Panc1 (cell line): ENCODE measurements at places on chromosomes 7 and 10. TPM values are rescaled to one million over a fixed set of nuclear protein-coding genes. Genes with fewer than 3 reads are reported as not detected.

DNA sequence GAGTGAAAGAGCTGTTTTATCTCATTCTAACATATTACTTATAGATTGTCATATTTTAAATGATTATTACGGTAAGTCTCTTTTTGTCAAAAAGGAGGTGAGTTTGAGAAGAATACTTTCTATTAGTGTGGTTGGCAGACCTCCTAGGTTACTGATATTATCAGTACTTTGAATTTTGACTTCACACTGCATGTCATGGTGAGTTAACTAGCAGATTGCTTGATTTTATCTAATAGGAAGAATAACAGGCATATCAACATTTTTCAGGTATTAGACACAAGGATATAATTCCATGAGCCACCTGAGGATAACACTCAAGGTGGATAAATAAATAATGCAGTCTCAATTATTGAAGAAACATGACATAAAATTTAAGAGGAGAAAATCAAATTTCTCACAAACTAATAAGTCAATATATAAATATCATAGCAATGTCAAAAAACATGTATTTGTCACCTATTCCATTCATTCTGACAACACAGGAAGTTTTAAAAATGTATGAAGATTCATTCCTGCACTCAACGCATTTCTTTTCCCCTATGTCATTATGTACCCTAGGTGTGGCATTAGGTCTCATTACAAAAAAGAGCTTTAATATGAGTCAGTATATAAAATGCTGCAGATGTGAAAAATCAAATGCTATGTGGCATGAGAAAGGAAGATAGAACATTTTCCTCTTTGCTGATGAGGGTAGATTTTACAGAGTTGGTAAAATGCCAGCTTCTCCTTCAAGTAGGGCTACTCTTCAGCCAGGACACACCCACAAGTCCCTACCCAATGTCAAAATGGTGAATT is 1621.6 kb downstream of the REEP3 start:
- H3K4me1 ChIP-seq: no peaks in the 10 kb centered on the region
- H3K27me3 ChIP-seq: no peaks in the 10 kb centered on the region
- H3K36me3 ChIP-seq: no peaks in the 10 kb centered on the region
- no peak for DNase-seq
- H3K4me3 ChIP-seq: no peak overlapping the region
- H3K27ac ChIP-seq: no peak overlapping the region

GRCh38 chr7:21966271-21966670 is 20.6 kb upstream of the CDCA7L start:
- no peak for DNase-seq
- H3K4me1 ChIP-seq: no peaks in the 10 kb centered on the region
- no peaks in the 10 kb centered on the region for H3K36me3 ChIP-seq
- H3K4me3 ChIP-seq: no peak overlapping the region
- no peaks in the 10 kb centered on the region for H3K27me3 ChIP-seq
- H3K27ac ChIP-seq: no peak overlapping the region

DNA sequence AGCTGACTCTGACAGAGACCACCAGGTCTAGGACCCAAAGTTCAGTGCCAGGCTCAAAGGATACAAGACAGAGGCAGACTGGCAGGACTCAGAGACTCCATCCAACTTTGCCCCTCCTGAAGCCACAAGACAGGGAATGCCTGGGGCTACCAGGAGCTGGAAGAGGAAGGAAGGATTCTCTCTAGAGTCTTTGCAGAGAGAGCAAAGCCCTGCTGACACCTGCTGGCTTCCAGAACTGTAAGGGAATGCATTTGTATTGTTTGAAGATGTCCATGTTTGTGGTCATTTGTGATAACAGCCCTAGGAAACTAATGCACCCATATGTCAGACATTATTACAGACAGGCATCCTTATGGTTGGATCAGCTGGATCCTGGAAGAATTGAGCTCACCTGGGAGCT is 132.3 kb upstream of the C7orf33 start:
- DNase-seq: no peak
- H3K4me1 ChIP-seq: no peaks in the 10 kb centered on the region
- no peak overlapping the region for H3K27ac ChIP-seq
- H3K36me3 ChIP-seq: no peaks in the 10 kb centered on the region
- H3K4me3 ChIP-seq: no peak overlapping the region
- no peaks in the 10 kb centered on the region for H3K27me3 ChIP-seq

Gene GRM3
- not detected for total RNA-seq

DNA sequence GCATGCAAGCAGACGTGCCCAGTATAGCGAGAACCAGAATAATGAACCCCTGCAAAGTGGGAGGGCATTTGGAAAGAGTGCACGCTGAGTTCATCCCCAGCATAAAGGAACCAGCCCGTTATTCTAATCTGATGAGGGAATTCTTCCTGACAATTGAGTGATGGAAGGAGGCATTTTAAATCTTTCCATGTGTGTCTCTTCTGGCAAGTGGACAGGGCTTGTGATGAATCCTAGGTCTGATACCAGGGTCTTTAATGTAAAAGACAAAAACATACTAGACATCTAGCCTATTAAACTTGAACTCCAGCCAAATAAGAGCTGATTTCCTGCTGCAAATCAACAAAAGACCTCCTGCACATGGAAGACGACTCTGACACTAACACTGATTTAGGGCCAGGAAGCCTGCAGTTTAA is 301.2 kb downstream of the DPP6 start:
- no peak overlapping the region for H3K27ac ChIP-seq
- H3K27me3 ChIP-seq: no peaks in the 10 kb centered on the region
- H3K36me3 ChIP-seq: no peaks in the 10 kb centered on the region
- H3K4me1 ChIP-seq: no peaks in the 10 kb centered on the region
- DNase-seq: no peak
- no peak overlapping the region for H3K4me3 ChIP-seq

DNA sequence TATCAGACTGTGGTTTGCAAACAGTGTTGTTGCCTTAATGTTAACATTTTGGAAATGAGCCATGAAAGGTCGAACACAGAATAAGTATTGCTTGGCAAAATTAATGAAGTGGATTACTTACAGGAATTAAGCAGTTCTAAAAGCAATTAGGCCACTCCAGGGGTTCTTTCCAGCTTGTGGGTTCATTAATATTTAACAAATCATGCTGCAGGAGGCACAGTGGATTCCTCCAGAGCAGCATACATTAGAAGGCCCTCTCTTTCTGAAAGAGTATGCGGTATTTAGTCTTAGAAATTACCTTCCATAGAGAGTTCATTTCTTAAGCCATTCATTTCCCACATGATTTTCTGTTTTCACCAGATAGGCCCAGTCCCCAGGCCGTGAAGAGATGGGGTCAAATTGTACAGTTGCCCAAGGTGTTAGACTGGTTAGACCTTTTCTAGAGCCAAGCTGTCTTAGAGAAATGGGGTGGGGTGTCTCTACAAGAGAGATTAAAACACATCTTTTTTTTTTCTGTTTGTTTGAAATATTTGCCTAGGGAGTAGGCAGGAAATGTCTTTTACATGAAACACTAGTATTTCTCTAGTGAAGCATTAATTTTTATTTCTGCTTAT is 40.0 kb upstream of the AGR3 start:
- DNase-seq: no peak
- no peaks in the 10 kb centered on the region for H3K4me1 ChIP-seq
- no peaks in the 10 kb centered on the region for H3K36me3 ChIP-seq
- H3K27me3 ChIP-seq: no peaks in the 10 kb centered on the region

Gene ERV3-1
- 23.1 TPM for total RNA-seq

DNA sequence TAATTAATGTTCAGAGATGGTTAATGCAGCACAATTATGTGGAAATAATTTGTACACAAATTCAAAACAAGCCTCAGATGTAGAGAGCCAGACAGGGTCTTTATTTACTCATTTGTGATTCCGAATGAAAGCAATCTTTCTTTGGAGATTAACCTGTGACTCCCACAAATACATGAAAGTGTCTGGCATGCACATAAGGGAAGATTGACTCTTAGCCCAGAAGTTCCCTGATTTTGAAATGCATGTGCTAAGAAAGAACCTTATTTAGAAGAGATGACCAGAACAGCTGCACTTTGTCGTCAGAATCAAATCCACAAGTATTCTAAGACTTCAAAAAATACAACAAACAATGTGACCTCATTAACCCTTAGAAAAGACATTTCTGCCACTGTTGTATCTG is 45.1 kb downstream of the RNLS start:
- H3K36me3 ChIP-seq: no peaks in the 10 kb centered on the region
- peaks cover 4% of the 10 kb centered on the region; the same call in 1 of the 2 replicates for H3K4me1 ChIP-seq
- no peak for DNase-seq

- H3K27me3 ChIP-seq: no peaks in the 10 kb centered on the region
- H3K4me3 ChIP-seq: 0 out of 2 replicates have a peak overlapping the region, but pooled peaks have one; percentile 4
- H3K27ac ChIP-seq: peak overlapping the region; percentile 96
- H3K36me3 ChIP-seq: no peaks in the 10 kb centered on the region; the same call in 1 of the 2 replicates
- H3K4me1 ChIP-seq: peaks cover 68% of the 10 kb centered on the region
- DNase-seq: no peak
Observed at GRCh38 chr10:33291053-33291592, 43.3 kb downstream of the NRP1 start.

DNA sequence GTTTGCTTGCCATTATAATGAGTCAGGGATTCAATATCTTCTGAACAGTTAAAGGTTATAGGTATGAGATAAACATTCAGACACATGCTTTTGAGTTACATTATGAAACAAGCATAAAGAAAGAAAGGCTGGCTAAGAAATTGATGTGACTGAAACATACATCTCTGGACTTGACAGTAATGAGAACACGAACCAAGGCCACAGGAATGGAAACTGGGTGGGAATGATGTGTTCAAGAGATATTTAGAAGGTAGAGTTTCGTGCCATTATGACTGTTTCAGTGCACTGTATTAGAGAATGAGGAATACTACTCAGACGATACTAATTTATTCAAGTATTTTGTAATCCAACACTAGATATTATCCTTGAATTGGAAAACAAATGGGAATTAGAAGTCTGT is 332.1 kb upstream of the MAGI2 start:
- no peak overlapping the region for H3K4me3 ChIP-seq
- H3K36me3 ChIP-seq: no peaks in the 10 kb centered on the region
- H3K4me1 ChIP-seq: no peaks in the 10 kb centered on the region
- no peak overlapping the region for H3K27ac ChIP-seq

- H3K27ac ChIP-seq: no peak overlapping the region
- H3K4me1 ChIP-seq: no peaks in the 10 kb centered on the region
- no peaks in the 10 kb centered on the region for H3K36me3 ChIP-seq
- no peak overlapping the region for H3K4me3 ChIP-seq
- no peaks in the 10 kb centered on the region for H3K27me3 ChIP-seq
Observed at GRCh38 chr10:81179324-81179723, 641.6 kb downstream of the SH2D4B start.

GRCh38 chr10:70292004-70292403 is 8.2 kb upstream of the NPFFR1 start:
- H3K4me1 ChIP-seq: 0 out of 2 replicates have a peak, but pooled peaks cover 6% of the 10 kb centered on the region
- H3K36me3 ChIP-seq: no peaks in the 10 kb centered on the region
- no peak for DNase-seq
- H3K27ac ChIP-seq: no peak overlapping the region
- no peaks in the 10 kb centered on the region for H3K27me3 ChIP-seq
- H3K4me3 ChIP-seq: no peak overlapping the region

DNA sequence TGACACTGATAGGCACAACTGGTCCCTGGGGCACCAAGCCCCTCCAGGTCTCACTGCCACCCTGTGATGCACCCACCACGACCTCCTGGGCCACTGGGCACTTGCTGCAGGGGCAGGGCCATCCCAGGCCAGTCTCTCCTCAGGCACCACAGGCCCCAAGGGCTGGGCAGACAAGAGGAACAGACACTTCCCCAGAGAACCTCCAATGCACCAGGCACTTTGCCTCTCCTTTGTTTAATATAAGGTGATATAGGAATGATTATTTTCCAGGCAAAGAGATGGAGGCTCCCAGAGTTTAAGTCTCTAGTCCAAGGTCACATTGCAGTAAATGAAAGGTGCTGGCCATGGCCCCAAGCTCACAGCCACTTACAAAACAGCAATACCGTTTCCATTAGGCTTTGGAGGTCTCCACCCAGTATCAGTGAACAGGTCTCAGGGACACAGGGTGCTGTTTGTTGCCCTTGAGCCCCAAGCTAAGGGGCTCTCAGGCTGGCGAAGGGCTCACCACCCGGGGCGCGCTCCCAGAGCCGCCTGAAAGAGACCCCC is 4.5 kb downstream of the DEPP1 start:
- DNase-seq: no peak
- no peaks in the 10 kb centered on the region for H3K27me3 ChIP-seq
- H3K27ac ChIP-seq: peak overlapping the region; percentile 96
- no peaks in the 10 kb centered on the region for H3K36me3 ChIP-seq
- peak overlapping the region; percentile 65 for H3K4me3 ChIP-seq
- H3K4me1 ChIP-seq: peaks cover 50% of the 10 kb centered on the region

Gene CYP3A4
- total RNA-seq: 0.15 TPM

GRCh38 chr7:115379321-115379720 is 457.4 kb downstream of the MDFIC start:
- no peak for DNase-seq
- no peak overlapping the region for H3K27ac ChIP-seq
- no peaks in the 10 kb centered on the region for H3K27me3 ChIP-seq
- H3K36me3 ChIP-seq: no peaks in the 10 kb centered on the region
- H3K4me3 ChIP-seq: no peak overlapping the region

DNA sequence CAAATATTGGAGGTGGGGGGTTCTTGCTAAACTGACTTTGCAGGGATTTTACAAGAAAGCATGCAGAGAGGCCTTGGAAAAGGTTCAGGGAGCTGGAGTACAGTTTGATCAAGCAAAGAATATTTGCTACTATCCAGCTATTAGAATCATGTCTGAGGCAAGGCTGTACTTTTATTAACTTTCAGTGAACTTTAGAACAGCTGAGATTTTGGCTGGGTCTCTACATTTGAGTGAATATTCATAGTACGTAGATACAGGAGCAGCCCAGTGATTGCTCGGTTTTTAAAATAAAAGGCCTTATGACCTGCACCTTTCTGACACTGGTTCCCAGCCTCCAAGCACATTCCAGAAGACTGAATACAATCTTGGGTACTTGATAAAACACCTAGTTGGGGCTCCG is 496.8 kb upstream of the AKR1E2 start:
- H3K4me1 ChIP-seq: no peaks in the 10 kb centered on the region
- no peak for DNase-seq
- H3K27ac ChIP-seq: peak overlapping the region; percentile 57; the same call in 1 of the 2 replicates
- H3K36me3 ChIP-seq: no peaks in the 10 kb centered on the region
- no peak overlapping the region for H3K4me3 ChIP-seq
- H3K27me3 ChIP-seq: no peaks in the 10 kb centered on the region

DNA sequence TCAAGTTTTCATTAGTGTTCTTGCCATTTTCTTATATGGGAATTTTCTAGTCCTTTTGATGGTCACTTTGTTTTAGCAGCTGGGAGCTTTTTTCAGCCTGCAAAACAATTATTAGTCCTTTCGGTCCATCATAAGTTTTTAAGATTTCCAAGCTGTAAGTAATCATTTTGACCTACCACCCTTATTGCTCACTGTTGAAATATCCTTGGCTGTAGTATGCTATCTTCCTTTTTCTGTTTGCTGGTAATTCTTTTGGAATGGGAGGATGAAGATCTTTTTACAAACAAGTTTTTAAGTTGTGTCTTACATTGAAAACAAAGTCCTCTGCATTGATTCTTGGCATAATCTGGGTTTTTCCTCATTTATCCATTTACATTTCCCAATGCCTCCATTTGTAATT is 24.0 kb downstream of the BZW2 start:
- no peaks in the 10 kb centered on the region for H3K27me3 ChIP-seq
- H3K36me3 ChIP-seq: peaks cover 2% of the 10 kb centered on the region; the same call in 1 of the 2 replicates
- no peak for DNase-seq
- no peak overlapping the region for H3K4me3 ChIP-seq

Gene TMEM139
- 2.0 TPM for total RNA-seq
